Epithelial cell of proximal tubule (primary cell): ENCODE measurements at places on chromosomes 3 and 15. TPM values are rescaled to one million over a fixed set of nuclear protein-coding genes. Genes with fewer than 3 reads are reported as not detected.
A peak's percentile ranks its signal among the peaks of the same experiment; 100 is the strongest.

Gene DAZL
- total RNA-seq, result not detected in 2 replicates

Gene GPR149
- not detected in 2 replicates for total RNA-seq

Gene NEK4
- total RNA-seq, result 13.3 and 22.9 TPM in 2 replicates

Gene CCDC39
- total RNA-seq, result not detected in 2 replicates

Gene SLC28A2
- total RNA-seq, result not detected in 2 replicates

Gene OSTN
- total RNA-seq, result not detected in 2 replicates

GRCh38 chr3:184814214-184814613 lies 2.2 kb downstream of the VPS8 start:
- DNase-seq, result no peak

- DNase-seq, result no peak
Observed at GRCh38 chr15:99059010-99059981, 45.6 kb upstream of the SYNM start.

DNA sequence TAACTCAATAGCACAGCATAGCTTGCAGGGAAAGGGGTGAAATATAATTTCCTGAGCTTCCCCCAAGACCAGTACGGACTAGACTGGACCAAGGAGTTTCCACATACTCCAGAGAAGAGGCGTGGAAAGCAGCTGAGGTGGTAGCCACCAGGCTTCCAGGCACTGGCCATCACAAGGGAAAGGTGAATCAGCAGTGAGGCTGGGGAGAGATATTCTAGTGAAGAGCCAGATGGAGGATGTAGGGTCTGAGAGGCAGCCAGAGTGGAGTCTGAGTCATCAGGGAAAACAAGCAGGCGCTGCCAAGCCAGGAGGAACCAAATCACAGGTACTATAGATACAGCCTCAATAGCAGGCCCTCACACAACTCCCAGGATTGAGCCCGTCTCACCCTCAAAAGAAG lies 9.6 kb upstream of the RASA2 start:
- DNase-seq, result peak; percentile 79

- DNase-seq, result no peak
Observed at GRCh38 chr15:65818927-65819562, 27.0 kb upstream of the DENND4A start.

DNA sequence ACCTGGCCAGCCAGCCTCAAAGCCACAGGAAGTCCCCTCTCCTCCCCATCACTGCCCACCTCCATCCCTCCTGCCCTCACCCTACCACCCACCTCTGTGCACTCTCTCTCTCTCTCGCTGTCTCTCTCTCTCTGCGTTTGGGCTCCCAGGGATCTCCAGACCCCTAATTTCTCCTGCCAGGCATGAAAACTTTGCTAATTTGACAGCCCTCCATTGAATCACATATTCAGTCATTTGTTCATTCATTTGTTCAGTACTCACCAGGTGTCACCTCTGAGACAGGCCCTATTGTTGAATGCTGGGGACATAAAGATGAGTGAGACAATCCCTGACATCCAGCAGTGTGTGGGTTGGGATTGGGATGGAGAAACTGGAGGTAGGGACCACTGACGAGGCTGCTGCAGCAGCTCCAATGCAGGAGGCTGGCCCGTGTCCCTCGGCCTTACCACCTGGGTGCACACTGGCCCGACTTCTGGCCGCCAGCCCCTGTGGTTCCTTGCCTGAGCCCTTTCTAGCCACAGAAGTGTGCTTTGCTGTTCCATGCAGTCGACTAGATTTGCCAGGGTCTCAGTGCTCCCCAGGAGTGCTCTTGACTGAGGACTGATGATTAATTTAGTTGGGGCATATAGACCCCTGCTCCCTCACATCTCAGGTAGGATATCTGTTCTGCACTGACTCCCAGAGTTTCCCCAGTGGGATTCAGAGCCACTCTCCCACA lies 38.6 kb upstream of the TSEN2 start:
- no peak for DNase-seq

GRCh38 chr3:20811006-20811405 lies 625.0 kb upstream of the SGO1 start:
- no peak for DNase-seq

- DNase-seq, result no peak
Observed at GRCh38 chr3:36372534-36372935, 7.8 kb upstream of the STAC start.

GRCh38 chr3:81601707-81602305 lies 159.6 kb downstream of the GBE1 start:
- DNase-seq, result no peak

GRCh38 chr3:56988458-56989168 lies 71.9 kb upstream of the SPATA12 start:
- DNase-seq, result no peak

GRCh38 chr3:28698706-28699105 lies 350.1 kb upstream of the AZI2 start:
- DNase-seq, result no peak

DNA sequence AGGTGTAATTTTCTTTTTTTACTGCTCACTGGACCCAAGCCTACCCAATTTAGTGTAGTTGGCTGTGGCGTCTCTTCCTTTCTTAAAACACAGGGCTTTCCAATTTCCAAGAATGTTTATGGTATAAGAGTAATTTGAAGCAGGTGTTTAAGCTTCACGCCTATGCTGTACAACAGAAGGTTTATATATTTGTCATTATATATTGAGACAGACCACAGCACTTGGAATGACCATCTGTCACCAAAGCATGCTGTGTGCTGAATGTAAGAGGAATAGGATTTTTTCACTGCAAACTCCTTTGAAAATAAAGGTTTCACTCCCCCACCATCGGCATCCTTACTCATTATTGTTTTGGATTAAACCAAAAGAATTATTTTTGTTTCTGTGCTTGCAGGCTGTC lies 325.7 kb downstream of the OTOL1 start:
- no peak for DNase-seq

DNA sequence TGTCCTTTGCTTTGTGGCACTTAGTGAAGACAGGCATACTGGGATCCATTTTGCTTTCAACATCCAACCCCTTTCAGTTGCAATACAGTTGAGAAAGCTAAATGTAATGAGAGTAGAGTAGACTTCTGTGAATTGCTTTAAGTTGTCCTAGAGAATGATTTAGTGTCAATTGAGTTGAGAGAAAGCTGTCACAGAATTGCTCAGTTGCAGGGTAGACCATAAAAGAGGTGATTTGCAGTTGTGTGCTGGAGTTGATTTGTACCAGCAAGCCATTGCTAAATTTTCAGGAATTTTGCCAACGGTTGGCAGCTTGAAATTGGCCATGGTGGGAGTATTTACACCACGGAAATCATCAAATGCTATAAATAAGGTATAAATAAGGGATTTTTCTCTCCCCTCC lies 2.2 kb downstream of the ABHD5 start:
- DNase-seq, result no peak
